Kidney capillary endothelial cell (primary cell): ENCODE measurements at places on chromosomes 4 and X.

DNA sequence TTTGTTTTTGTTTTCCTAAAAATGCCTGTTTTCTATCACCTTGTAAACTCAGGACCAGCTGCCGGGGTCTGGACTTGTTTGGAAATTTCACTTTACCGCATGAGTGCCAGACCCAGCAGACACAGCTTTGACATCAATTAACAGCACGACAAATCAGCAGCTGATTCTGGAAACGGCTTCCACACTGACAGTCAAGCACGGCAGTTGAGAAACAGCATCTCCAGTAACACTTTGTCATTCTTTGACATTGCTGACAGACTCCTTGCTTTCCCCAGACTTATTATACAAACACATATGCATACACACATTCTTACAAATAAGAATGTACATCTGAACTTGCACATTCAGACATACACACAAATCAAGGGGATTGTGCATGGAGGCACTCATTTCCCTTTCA lies 1017.6 kb upstream of the HS3ST1 start:
- no peak for DNase-seq

GRCh38 chr4:113674251-113674650 lies 87.3 kb downstream of the CAMK2D start:
- DNase-seq = no peak

DNA sequence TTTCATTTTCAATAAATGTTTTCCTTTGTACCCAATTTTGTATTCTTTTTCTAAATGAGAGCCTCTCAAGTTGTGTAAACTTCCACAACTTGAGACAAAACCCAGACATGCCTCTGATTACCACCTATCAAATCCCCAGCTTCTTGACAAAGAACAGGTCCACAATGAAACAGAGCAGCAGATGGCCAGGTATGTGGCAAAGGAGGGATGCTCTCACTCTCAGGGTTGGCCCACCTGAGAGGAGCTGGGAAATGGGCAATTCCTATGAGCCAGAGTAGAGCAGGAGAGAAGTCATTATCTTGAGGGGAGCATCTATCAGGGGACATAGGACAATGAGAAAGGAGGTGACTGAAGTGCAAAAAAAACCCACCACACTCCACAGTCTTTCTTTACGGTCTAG lies 273.5 kb upstream of the FAM241A start:
- DNase-seq = no peak

DNA sequence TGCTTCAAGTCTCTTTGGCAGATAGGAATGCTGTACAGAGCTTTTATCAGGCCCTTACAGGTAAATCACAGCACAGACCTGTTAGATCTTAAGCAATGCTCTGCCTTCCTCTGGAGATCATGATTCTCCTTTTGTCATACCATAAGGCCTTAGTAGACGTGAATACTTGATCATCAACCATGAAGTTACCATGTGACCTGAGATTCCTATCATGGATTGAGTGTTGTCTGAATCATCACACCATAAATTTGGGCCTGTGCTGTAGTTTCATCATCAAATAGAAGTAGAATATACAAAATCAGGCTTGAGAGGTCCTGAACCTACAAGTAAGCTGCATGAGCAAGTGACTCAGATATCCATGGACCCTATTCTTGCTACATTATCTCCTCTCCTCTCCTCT lies 466.8 kb upstream of the INTU start:
- DNase-seq = no peak

DNA sequence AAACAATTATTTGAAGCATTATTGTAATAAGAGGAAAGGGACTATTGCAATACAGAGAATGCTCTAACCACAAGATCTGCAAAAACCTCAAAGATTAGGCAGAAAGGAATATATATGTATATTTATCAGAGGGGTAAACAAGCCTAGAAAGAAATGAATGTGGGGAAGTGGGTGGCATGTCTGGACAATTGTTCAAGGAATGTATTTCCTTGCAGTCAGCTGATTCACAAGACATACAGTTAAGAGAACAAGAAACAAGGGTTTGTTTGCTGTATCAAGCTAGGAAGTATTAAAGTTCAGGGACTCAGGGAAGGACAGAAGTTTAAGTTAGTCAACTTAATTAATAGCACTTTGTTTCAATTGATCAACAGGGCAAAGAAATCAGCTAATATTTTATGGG lies 514.7 kb downstream of the CENPC start:
- DNase-seq = no peak

GRCh38 chr4:153246446-153247115 lies 42.3 kb downstream of the TRIM2 start:
- DNase-seq = no peak

GRCh38 chr4:122045533-122045932 lies 93.7 kb upstream of the TRPC3 start:
- DNase-seq = peak; percentile 85

- peak; percentile 70 for DNase-seq
Measured at GRCh38 chr4:7785017-7785416, 154.6 kb downstream of the AFAP1 start.

GRCh38 chr4:7415927-7416686 lies 18.6 kb downstream of the PSAPL1 start:
- DNase-seq = no peak

DNA sequence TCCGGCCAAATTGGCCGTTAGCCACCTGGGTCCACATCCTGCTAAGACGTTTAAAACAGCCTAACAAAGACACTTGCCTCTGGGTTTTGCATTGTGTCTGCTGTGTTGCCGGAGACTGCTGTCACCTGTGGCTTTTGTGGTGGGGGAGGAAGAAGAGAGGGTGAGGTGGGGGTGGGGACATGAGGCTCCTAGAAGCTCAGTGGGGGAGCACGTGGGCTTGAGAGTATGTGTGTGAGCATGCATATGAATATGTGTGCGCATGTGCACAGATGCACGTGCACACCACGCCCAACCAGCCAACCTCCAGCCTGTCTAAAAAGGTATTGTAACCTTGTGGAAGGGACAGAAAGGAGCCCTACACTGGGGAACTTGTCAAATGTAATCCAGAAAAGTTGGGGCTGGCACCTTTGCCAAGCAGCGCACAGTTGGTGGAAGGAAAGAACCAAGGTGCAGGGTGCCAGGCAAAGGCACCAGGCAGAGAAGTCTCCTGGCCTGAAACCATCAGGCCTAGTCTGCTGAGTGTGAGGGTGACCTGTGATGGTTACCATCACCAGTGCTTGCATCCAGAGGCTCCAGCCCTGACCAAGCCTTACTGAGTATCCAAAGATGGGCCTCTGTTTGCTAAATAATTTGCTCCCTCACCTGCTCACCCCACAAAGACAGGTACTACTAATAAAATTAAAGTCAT lies 10.1 kb upstream of the SASH3 start:
- DNase-seq = no peak

GRCh38 chrX:108159028-108159670 lies 67.6 kb downstream of the ATG4A start:
- no peak for DNase-seq

DNA sequence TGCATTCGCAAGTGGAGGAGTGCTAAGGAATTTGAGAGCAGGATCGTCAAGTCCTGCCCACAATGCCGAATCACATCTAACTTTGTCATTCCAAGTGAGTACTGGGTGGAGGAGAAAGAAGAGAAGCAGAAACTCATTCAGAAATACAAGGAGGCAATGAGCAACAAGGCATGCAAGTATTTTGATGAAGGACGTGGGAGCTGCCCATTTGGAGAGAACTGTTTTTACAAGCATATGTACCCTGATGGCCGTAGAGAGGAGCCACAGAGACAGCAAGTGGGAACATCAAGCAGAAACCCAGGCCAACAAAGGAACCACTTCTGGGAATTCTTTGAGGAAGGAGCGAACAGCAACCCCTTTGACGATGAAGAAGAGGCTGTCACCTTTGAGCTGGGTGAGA lies 100.2 kb upstream of the MED14 start:
- DNase-seq = no peak

DNA sequence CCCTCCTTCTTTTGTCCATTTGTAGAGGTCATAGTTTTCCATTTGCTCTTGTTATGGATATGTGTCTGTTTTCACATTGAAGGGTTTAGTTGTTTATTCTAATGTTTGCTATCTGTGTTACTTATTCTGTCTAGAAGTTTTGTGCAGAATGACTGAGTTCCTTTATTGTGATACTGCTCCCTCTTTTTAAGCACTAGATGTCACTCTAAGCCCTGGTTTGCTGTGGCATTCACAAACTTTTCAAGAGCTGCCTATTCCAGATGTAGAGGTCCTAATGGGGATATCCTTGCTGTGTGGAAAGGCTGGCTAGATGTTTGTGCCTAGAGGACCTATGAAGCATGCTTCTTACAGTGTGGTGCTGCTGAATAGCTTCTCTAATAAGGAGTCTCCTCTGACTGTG lies 338.6 kb downstream of the SPIN4 start:
- DNase-seq = no peak

DNA sequence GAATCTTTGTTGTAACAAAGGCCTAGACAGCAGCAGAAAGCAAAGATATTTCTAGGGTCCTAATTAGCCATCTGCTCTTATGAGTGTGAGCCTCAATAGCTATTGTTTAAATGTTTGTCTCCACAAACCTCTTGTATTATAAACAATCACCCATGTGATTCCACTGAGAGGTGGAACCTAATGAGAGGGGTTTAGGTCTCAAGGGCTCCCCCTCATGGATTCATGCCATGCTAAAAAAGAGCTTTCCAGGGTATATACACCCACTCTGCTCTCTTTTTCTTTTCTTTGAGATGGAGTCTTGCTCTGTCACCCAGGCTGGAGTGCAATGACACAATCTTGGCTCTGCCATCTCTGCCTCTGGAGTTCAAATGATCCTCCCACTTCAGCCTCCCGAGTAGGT lies 42.1 kb downstream of the TRIM61 start:
- no peak for DNase-seq

- DNase-seq = no peak
Measured at GRCh38 chrX:75596178-75596577, 73.3 kb upstream of the ZDHHC15 start.

DNA sequence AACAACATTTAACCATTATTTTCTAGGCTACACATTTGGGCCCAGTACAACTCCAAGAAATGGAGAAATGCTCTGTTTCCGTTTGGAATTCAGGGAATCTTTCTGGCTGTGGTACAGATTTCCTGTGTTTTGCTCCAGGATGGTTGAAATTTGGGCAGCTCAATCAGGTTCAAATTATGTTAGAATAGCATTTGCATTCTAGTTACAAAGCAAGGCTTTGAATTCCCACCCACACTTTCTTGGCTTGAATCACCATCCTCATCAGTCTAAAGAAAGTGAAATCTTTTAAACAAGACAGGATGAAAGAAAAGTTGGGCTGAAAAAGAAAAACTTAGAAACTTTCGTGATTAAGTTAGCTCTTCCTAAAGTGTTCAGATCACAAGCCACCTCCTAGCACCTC lies 98.1 kb upstream of the VCX3B start:
- no peak for DNase-seq

GRCh38 chr4:30837131-30837539 lies 117.0 kb downstream of the PCDH7 start:
- DNase-seq = no peak

DNA sequence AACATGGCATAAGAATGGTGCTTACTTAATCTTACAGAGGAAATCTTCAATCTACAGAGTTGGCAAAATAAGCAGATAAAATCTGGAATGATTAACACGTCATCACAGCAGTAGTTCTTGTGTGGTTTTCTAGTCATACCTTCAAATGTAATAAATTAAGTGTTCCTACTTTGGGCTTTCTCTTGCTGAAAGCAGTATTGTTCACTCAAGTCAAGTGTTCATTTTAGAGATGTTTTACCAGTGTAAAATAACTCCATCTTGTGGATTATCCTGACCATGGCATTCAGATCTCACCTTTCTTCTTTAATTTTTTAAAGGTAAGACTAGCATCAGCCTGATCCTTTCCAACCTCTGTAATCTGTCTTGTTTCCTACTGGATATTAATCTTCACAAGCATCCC lies 72.9 kb downstream of the ADAMTS3 start:
- no peak for DNase-seq

- DNase-seq = no peak
Measured at GRCh38 chr4:126191536-126191935, 876.8 kb downstream of the FAT4 start.

DNA sequence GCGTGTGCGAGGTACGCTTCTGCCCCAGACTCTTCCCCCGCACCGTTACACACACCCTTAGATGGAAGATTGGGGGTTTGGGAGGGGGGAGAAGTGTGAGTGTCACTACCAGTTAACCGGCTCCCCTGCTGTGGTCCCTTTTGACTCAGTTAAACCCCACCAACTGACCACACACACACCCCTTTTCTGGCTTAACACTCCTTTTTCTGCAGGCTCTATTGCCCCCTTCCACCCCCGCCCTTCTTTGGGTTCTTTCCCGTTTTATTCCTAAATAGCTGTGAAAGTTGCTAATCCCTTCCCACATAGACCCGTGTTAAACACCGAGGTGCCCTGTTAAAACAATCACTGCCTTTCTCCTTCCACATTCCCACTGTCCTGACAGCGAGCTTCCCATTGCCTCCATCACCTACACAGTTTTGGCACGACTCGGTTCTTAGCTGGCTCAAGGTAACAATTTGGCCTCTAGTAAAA lies 3.7 kb upstream of the NR3C2 start:
- no peak for DNase-seq

DNA sequence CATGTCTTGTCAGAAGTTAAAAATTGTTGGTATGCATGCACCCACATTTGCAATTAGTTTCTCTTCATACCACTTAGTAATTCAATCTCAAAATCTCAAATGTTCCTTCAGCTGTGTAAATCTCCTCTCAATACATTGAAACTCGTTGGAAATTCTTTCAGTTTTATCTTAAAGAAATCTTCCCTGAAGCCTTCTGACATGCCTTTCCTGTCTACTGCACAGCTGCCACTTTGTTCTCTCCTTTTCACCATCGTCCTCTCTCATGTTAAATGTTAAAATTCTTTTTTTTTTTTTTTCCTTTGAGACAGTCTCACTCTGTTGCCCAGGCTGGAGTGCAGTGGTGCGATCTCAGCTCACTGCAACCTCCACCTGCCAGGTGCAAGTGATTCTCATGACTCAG lies 30.9 kb downstream of the MCUB start:
- DNase-seq = no peak

DNA sequence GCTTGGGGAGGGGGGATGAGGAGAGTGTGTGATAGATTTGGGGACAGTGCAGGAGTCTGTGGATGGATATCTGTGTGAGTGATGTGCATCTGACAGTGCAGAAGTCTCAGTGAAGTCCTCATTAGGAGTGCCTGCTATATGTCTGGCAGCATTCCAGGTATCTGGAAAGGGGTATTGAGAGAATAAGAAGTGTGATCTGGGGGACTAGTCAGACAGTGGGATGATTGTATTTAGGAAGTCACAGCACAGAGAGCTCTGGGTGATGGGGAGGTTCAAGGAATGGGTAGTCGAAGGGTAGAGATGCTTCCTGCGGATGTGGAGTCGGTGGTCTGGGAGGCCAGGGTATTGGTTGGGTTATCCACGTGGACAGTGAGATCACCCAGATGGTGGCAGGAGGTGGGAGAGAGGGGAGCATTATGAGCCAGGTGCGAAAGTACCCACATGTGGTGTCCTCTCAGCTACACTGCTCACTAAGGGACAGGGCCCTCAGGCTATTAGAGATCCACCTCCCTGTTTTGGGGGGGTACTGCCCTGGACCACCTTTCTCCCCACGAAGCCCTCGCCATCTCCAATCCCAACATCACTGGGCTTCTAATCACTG lies 9.8 kb downstream of the MAGED2 start:
- no peak for DNase-seq
